ENCODE measurements at places on chromosomes 2 and 18.

GRCh38 chr18:33264566-33264965 lies 176.0 kb downstream of the CCDC178 start:
- DNase-seq, result no peak

GRCh38 chr2:288758-289361 lies 969 bp upstream of the ALKAL2 start:
- no peak for DNase-seq

GRCh38 chr2:79619442-79619841 lies 106.6 kb downstream of the CTNNA2 start:
- no peak for DNase-seq

- DNase-seq, result no peak
Observed at GRCh38 chr2:8552293-8552801, 129.5 kb upstream of the ID2 start.

GRCh38 chr2:137800386-137800785 lies 163.9 kb upstream of the HNMT start:
- no peak for DNase-seq

DNA sequence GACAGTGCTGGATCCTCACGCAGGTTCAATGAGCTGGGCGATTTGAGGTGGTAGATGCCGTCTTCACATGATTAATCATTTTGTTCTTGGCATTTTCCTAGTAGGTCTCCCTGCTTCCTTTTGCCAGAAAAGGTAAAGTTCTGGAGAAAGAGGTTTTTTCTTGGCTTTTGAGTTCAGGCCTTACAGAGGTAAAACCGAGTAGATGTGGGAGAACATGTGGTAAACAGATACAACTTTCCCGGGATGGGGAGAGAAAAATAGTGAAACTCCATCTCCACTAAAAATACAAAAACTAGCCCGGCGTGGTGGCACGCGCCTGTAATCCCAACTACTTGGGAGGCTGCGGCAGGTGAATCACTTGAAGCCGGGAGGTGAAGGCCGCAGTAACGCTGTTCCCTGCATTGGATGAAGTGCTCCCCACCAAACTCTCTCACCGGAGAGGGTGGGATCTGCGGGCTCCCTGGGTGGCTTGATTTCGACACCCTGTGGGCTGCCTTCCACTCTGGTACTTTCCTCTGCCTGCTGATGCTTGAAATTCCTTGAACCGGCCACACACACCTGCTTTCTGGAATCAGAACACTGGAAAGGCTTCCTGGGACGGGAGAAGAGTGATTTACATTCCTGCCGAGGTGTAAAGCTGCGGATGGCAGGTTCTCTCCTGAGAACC lies 88.8 kb downstream of the ACTR3 start:
- DNase-seq, result no peak

DNA sequence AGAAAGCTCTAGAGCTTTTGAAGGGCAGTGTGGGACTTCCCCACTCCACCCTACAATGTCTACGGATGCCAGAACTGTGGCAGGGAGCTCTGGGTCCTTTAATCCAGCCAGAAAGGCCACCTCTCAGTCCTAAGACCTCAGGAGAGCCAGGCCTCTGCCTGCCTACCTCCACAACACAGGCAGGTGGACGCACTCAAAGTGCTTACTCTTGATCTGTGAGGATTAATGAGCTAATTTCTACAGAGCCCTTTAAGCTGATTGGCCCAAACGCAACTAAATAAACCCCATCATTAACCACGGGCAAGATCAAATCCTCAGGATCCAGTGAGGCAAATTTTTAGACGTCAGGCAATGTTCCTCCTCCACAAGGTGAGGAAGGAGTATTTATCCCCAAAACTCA lies 8.1 kb downstream of the STK39 start:
- DNase-seq, result no peak

- no peak for DNase-seq
Observed at GRCh38 chr2:65823511-65823910, 391.1 kb upstream of the SPRED2 start.

- DNase-seq, result no peak
Observed at GRCh38 chr2:74387346-74387745, 7.2 kb upstream of the DCTN1 start.

GRCh38 chr18:79912409-79912991 lies 39.0 kb downstream of the SLC66A2 start:
- no peak for DNase-seq

- DNase-seq, result no peak
Observed at GRCh38 chr18:33584548-33585430, 6.8 kb downstream of the ASXL3 start.

GRCh38 chr2:175147186-175147585 lies 20.8 kb downstream of the ATF2 start:
- no peak for DNase-seq

DNA sequence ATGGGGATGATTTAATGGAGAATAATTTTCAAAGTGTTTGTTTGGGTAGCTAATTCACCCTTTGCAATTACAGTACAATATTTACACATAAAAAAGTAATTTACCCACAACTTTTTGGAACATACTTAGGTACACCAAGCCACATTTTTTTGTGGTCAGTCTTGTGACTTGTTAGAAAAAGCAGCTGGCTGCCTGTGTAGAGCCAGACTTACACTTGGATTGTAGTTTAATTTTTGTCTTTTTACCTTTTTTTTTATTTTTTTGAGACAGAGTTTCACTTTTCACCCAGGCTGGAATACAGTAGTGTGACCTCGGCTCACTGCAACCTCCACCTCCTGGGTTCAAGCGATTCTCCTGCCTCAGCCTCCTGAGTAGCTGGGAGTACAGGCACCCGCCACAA lies 45.4 kb downstream of the RALBP1 start:
- no peak for DNase-seq

DNA sequence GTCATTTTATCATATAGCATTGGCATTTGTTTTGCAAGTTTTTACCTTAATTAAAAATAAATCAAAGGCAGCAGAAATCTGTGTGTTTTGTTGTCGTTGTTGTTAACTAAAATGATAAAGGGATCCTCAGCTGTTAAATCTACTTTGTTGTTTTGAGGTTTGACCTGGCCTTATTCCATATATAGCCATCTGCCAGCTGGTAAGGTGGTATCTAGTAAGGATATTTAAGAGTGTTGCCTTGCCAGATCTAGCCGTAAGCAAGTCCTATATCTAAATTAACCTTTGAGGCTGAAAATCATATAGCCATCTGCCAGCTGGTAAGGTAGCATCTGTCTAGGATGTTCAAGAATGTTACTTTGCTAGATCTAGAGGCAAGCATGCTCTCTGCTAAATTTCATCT lies 56.6 kb downstream of the BMPR2 start:
- no peak for DNase-seq

DNA sequence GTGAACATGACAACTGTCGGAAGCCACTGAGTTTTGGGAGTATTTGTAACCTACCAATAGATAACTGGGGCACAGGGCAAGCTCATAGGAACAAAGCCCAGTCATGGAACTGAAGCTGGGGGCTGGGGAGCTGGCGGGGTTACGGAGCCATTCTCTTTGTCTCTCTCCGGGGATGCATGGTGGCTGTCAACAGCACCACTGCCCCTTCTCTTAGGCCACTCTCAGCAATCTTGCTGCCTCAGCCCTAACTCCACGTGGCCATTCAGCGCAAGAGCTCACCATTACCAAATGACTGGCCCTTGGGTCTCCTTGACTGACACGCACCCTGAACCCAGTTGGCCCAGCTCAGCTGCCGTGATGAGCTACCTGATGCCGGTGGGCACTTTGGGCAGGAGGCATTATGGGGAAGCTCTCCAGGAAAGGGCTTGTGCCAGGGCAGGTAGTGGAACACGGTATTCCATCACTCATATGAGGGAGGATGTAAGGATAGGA lies 33.6 kb upstream of the ODC1 start:
- DNase-seq, result no peak

GRCh38 chr2:110157153-110157793 lies 41.7 kb upstream of the MALL start:
- DNase-seq, result no peak

DNA sequence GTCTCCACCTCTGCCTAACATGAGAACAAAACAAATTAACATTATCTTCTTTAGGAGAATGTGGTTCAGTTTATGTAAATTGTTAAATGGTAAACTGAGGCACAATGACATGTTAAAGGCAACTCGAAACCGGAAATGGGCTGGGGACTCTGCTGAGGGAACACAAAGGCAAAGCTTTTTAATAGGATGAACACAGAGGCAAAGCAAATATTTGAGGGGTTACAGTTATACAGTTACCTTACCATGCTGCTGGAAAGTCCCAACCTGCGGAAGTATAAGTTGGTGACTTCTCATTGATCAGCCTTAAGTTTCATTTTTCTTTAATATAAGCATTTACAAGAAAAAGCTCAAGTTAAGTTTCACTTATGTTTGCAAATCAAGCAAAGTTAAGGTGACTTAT lies 195.0 kb downstream of the DLGAP1 start:
- no peak for DNase-seq

DNA sequence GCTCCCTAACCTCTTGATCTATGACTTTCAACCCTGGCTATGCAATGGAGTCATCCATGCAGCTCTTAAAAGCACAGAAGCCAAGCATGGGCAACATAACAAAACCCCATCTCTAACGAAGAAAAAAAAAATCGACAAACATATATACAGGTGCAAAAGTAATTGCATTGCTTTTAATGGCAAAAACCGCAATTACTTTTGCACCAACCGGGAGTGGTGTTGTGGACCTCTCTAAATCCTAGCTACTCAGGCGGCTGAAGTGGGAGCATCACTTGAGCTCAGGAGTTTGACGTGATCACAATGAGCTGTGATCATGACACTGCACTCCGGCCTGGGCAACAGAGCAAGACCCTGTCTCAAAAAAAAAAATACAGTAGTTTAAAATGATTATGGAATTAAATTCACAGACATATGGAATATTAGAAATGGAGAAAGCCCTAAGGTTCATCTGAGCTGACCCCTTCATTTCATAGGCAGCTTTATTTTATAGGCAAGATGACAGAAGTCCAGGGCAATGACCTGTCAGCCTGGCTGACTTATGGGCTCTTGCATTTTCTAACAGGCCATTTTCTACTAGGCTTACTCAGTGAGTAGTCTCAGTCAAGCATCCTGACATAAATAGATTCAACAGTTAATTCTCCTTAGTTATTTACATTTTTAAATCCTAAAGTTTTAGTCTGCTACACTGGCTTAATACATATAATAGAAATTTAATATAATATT lies 183.8 kb downstream of the ANKRD44 start:
- DNase-seq, result no peak

DNA sequence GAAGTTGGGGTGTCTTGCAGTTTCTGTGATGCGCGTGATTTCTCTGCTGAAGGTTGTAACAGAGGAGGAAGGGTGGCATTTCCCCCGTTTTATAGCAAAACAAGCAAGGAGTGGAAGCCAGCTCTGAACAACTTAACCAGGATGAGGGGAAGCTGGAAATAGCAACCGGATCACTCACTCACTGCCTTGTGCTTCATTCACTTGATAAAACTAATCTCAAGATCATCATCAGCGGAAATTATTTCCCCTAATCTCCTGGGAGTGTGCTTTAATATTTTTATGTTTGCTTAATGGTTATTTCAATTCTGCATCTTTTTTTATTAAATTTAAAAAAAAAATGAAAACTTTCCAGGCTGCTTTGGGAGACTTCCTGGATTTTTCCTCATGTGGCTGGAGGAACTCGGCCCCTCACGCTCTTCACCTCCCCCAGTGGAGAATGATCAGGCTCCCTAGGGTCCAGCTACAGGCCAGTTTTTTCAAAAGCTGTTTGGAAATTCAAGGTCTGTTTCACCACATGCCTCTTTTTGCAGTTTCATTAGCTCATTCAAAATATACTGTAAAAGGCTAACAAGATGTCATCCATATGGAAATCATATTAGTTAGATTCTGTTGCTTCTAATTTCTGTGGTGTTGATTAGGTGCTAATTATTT lies 31.7 kb downstream of the CABLES1 start:
- DNase-seq, result no peak

DNA sequence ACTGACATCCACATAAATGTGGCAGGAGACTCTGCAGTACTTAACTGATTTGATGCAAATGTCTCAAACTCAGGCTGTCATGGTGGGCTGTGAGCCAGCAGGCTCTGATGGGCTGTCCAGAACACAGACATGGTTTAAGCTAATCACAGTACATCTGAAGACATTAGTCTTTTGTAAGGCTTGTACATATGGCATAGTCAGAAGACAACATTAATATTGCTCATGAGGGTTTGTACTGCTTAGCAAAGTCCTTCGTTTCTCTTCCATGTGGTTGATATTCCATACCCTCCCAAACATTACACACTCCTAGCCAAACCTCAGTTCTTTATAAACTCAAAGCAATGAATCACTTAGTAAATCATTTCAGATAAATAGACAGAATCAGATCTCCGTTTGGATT lies 330.6 kb downstream of the RND3 start:
- no peak for DNase-seq

DNA sequence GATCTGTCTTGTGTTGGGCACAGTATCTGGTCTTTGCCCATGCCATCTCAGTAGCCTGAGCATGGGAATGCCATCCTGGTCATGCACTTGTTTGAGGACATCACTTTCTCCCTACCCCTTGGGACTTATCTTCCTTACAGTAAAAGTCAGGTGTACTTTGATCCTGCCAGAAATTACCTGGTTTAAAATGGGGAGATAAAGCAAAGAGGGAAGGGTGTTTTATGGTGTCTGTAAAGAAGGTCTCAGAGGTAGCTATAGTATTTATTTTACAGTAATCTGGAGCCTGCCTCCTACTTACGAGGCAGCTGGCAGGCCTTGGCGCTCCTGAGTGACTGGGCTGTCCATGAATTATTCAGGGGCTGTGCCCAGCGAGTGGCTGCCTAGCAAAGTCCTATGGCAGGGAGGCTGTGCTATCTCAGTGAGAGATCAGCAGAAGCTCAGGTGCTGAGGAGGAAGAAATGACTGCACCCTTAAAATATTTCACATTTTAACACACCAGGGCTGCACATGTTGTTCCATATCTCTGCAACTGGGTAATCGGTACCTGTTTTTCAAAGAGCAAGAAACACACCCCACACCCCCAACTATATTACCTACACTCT lies 93.9 kb downstream of the SPTBN1 start:
- no peak for DNase-seq

- DNase-seq, result no peak
Observed at GRCh38 chr2:197599285-197599965, 76.0 kb downstream of the RFTN2 start.

GRCh38 chr18:9876867-9877654 lies 8.7 kb upstream of the TXNDC2 start:
- no peak for DNase-seq

GRCh38 chr2:45874344-45874743 lies 222.9 kb downstream of the PRKCE start:
- DNase-seq, result no peak

DNA sequence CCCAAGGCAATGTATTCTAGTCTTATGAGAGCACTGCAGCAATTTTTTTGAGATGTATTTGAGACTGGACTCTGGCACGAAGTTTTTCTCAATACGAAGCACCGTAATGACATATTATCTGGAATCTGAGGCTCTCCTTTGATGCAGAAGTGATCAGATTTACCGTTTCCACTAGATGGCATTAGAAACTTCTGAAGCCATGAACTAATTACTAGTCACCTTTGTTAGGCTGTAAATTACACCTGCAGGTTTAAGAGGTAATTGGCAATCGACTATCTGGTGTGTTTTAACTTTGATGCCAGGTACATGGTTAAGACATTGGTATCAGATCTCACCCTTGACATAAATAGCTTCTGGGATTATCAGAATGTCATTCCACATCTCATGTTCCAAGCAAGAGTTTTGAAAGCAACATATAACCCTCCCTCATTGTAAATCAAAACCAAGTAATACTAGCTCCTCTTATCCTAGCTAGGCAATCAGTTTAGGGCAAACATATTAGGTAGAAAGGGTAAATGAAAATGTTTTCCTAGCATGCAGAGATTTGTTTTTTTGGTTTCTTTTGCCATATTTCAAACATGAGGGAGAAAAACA lies 254.6 kb upstream of the SPRED2 start:
- no peak for DNase-seq

Data from stimulated activated CD4-positive, alpha-beta T cell treated with anti-CD3 and anti-CD28 coated beads, TNF-alpha, amount 100 ng/mL, for 1 hour (primary cell).